ENCODE measurements at places on chromosomes 13 and 19. TPM values are rescaled to one million over a fixed set of nuclear protein-coding genes. Genes with fewer than 3 reads are reported as not detected.

The KLK10 gene
- total RNA-seq, result 0.11 TPM

DNA sequence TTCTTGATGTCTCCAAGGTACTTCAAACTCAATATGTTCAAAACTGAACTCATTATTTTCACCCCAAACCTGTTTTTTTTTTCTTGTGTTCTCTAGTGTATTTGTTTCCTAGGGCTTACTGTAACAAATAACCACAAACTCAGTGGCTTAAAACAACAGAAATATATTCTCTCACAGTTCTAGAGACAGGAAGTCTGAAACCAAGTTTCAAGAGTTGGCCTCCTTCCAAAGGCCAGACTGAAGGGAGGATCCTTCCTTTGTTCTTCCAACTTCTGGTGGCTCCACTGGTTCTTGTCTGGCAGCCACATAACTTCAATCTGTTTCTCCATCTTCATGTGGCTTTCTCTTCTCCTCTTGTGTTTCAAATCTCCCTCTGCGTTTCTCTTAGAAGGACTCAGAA, 62.0 kb upstream of the PDCD5 start:
- no peak overlapping the region for H3K27ac ChIP-seq
- no peaks in the 10 kb centered on the region for H3K4me1 ChIP-seq
- DNase-seq, result no peak
- no peaks in the 10 kb centered on the region for H3K36me3 ChIP-seq

DNA sequence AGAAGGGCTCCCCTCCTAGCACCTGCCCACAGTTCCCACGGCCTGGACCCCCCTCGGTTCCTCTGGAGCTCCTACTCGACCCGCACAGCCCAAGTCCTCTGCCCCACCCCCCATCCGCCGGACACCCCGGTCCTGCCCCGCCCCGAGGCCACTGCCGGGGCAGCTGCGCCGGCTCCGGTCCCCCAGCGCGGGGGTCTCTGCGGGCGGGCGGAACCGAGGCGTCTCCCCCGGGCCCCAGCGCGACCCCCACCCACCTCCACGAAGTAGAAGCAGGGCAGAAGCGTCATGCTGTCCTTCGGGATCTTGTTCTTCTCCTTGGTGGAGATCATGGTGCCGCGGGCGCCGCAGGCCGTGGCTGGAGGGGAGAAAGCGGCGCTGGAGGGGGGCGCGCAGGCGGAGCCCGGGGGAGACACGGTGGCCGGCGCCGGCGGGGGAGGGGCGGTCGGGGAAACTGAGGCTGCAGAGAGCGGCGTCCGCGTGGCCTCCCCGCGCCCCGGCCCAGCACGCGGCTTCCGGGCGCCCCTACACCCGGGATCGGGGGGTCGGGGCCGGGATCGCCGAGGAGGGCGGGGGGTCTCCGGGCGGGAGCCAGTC, 427 bp downstream of the PLPPR3 start:
- H3K27ac ChIP-seq, result peak overlapping the region; percentile 83
- peak; percentile 65 for DNase-seq
- H3K4me1 ChIP-seq, result peaks cover 15% of the 10 kb centered on the region
- H3K4me3 ChIP-seq, result peak overlapping the region; percentile 85

- H3K27ac ChIP-seq, result no peak overlapping the region
- DNase-seq, result no peak
- no peaks in the 10 kb centered on the region for H3K36me3 ChIP-seq
- H3K4me3 ChIP-seq, result no peak overlapping the region
- peaks cover 12% of the 10 kb centered on the region for H3K4me1 ChIP-seq
These were observed 2.2 kb upstream of the CYP4F22 start for GRCh38 chr19:15506074-15506571.

The RAB3A gene
- total RNA-seq, result 3.7 TPM

Data from K562 (cell line).